Esophagus mucosa (tissue), 1 donor: ENCODE measurements at places on chromosomes 7 and 10. TPM values are rescaled to one million over a fixed set of nuclear protein-coding genes. Genes with fewer than 3 reads are reported as not detected.

KIAA1549 gene
- total RNA-seq, result 0.20 TPM

GRCh38 chr7:117858712-117859111 is 14.5 kb downstream of the CTTNBP2 start:
- ATAC-seq, result peak; percentile 87

DNA sequence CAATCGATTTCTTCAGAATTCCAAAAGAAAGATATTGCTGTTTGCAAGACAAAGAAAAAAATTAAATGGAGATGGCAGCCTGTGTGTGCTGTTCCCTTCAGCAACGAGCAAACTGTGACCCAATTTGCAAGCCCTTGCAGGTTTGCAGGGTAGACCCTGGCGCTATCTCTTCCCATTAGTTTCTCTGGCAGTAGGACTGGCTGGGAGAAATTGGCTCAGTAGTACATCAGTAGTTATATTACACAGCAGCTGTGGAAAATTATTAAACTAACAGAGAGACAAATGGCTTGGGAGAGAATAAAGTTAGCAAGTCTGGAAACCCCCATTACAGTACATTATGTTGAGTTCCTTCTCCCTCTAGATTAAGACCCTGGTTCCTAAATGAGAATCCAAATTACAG is 116.4 kb upstream of the ITGB1 start:
- ATAC-seq, result no peak

- no peak for ATAC-seq
These were observed 46.8 kb downstream of the TBXAS1 start for GRCh38 chr7:139875821-139876241.

TMEM176A gene
- total RNA-seq, result 2.6 TPM

TSPAN33 gene
- 1.6 TPM for total RNA-seq

GRCh38 chr7:77794000-77794399 is 4.2 kb downstream of the TMEM60 start:
- no peak for ATAC-seq

GRCh38 chr7:30533886-30534285 is 29.3 kb upstream of the GGCT start:
- no peak for ATAC-seq

GRCh38 chr7:105438254-105438653 is 49.5 kb upstream of the SRPK2 start:
- ATAC-seq, result no peak

- ATAC-seq, result no peak
These were observed 44.0 kb downstream of the AASS start for GRCh38 chr7:122100021-122100420.

NEUROD6 gene
- total RNA-seq, result not detected

DNA sequence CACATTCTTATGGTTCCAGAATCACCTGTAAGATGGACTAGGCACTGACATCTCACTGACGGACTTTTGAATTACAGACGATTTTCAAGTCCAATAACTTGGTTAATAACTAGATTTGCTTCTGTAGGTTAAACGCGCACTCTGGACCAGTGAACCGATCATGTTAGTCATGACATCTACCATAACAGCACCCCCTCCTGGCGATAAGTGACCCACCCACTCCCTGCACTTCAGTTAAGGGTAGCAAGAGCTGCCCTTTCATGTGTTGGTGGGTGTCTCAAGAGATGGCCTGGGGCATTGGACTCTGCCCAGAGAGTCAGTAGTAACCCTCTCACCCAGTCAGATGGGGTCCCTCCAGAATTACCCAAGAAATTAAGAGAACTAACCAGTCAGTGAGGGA is 12.9 kb downstream of the GRM8 start:
- ATAC-seq, result no peak

ARL4A gene
- total RNA-seq, result 34.8 TPM

GRCh38 chr10:132942101-132943057 is at the start of gene CFAP46:
Gene CFAP46, minus strand, starts transcription at chr10:132942570. Its CDS starts 86 bp downstream, at chr10:132942484.
- ATAC-seq, result peak; percentile 40

CYP3A7 gene
- not detected for total RNA-seq

DNA sequence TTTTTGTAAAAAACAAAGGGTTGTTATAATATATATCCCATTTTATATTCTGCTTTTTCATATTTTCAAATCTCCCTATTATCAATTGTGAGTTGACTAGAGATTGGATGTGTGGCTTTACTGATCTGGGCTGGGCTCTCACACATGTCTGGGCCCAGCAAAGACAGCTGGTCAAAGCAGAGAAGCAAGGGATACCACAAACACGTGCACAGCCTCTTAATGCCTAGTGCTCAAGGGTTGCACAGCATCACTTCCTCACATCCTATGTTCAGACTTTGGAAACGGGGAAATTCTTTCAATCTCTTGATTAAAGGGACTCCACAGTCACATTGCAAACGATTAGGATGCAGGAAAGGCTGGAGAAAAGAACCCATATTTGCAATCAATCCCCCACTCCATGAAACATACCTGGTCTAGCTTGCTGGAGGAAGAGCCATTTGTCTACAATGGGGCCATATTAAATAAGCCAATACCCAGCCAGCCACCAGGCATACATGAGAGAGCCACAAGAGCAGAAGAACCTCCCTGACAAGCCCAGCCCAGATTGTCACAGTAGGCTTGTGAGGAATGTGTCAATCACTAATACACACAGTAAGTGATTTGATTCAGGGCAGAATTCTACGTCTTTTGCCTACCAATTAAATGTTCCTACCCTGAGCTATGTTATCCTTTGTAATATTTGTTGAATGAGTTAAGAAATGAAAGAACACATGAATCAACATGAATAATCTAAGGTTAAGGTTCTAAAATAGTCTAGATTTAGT is 431.2 kb downstream of the TNS3 start:
- ATAC-seq, result no peak

TFR2 gene
- 0.68 TPM for total RNA-seq

GRCh38 chr7:152931633-152932032 is 172.1 kb downstream of the ACTR3B start:
- no peak for ATAC-seq

GRCh38 chr7:92884218-92884617 is 47.8 kb upstream of the CDK6 start:
- ATAC-seq, result no peak

GLI3 gene
- 15.0 TPM for total RNA-seq

FMC1 gene
- 9.6 TPM for total RNA-seq

THSD7A gene
- 1.00 TPM for total RNA-seq

DNA sequence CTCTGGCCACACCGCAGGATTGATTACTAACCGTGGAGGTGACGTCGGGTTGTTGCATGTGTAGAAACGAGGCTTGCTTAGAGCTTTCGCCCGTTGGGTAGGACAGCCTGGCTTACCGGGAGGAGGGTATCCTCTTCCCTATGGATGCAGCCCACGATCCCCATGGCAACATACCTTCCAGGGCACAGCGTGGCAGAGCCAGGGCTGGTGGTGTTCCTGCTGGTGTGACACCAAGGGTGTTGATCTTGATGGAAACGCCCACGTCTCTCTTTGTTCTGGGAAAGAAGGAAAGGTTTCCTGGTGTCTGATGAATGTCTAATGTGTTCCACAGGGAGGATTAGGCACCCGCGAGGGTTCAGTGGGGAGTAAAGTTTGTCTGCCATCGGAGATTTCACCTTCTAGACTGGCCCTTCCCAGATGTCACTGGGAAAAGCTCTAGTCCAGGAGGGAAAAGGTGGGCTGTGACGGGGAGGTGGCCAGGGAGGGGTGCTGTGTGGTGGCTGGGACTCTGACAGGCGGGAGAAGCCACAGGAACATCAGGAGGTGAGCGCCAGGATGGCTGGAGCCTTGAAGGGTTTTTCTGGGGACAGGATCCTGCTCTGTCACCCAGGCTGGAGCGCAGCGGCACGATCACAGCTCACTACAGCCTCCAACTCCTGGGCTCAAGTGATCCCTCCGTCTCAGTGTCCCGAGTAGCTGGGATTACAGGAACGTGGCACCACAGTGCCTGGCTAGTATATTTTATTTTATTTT is 102.1 kb downstream of the CUX1 start:
- ATAC-seq, result no peak

DNA sequence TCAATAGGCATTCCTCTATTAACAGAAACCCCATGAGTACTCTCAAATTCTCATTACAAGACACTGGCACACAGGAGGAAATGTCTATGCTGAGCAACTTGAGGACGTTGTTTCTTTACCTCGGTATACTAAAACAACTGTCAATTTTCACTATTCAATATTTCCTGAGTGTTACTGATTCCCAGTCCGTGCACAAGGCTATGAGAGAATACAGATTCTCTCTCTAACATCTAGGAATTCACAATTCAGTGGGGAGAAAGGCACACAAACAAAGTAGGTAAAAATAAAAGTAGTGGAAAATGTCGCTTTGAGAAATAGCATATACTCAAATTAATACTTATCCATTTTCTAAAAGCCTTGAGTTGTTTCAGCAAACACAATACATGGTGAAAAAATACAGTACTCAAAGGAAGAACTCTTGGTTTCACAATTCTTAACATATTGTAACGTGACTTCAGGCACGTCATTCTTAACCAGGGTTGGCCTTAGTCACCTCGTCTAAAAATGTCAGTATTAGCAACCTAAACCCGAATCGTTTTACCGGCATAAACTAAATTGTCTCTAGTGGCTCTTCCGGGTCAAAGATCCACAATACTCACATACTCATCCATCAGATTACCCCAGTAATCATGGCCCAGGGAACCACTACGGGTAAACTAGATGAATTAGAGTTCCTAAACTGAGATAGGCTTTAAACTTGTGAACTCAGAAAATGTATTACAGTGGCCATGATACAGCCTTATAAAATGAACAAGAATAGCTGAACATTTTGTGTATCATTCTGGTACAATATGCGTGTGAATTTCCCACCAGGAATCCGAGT is 1.5 kb downstream of the IPMK start:
- ATAC-seq, result no peak

- ATAC-seq, result no peak
These were observed 207.8 kb upstream of the PODXL start for GRCh38 chr7:131764143-131764775.
